H1 (cell line): ENCODE measurements at places on chromosomes 7 and 10. TPM values are rescaled to one million over a fixed set of nuclear protein-coding genes. Genes with fewer than 3 reads are reported as not detected.

The TFEC gene
- polyA plus RNA-seq = not detected in 2 replicates

The EPO gene
- 0.42 and 0.67 TPM in 2 replicates for polyA plus RNA-seq

The FAM25C gene
- not detected in 2 replicates for polyA plus RNA-seq

The PLXDC2 gene
- polyA plus RNA-seq = 11.3 and 23.0 TPM in 2 replicates

The C10orf53 gene
- polyA plus RNA-seq = not detected in 2 replicates

The METTL27 gene
- polyA plus RNA-seq = 12.0 and 21.6 TPM in 2 replicates

The CCDC3 gene
- 3.2 and 3.4 TPM in 2 replicates for polyA plus RNA-seq

The BEND7 gene
- polyA plus RNA-seq = 1.8 and 1.9 TPM in 2 replicates

The LCOR gene
- 3.0 and 4.7 TPM in 2 replicates for polyA plus RNA-seq

The HOXA1 gene
- not detected in 2 replicates for polyA plus RNA-seq

The CHAT gene
- polyA plus RNA-seq = not detected in 2 replicates

The CCNJ gene
- polyA plus RNA-seq = 19.5 and 31.4 TPM in 2 replicates

The ACTL6B gene
- polyA plus RNA-seq = 4.5 and 4.6 TPM in 2 replicates

The PLCE1 gene
- 0.05 and 0.06 TPM in 2 replicates for polyA plus RNA-seq

The ANLN gene
- polyA plus RNA-seq = 14.8 and 18.5 TPM in 2 replicates

The C10orf105 gene
- 0.71 and 1.4 TPM in 2 replicates for polyA plus RNA-seq

The GPR37 gene
- polyA plus RNA-seq = 1.5 and 3.1 TPM in 2 replicates

The OPN4 gene
- polyA plus RNA-seq = not detected in 2 replicates

The GCK gene
- 2.4 and 4.3 TPM in 2 replicates for polyA plus RNA-seq

The NEUROD6 gene
- not detected in 2 replicates for polyA plus RNA-seq

The TET1 gene
- polyA plus RNA-seq = 10.3 and 15.2 TPM in 2 replicates

The CREB5 gene
- polyA plus RNA-seq = 2.4 and 4.4 TPM in 2 replicates

The RBP4 gene
- polyA plus RNA-seq = 0.42 and 0.55 TPM in 2 replicates

The WDFY4 gene
- polyA plus RNA-seq = not detected in 2 replicates

The FAM221A gene
- polyA plus RNA-seq = 22.0 and 39.0 TPM in 2 replicates

The MYL10 gene
- polyA plus RNA-seq = 0.18 and 0.20 TPM in 2 replicates

The NUB1 gene
- 20.5 and 22.1 TPM in 2 replicates for polyA plus RNA-seq

The DEPP1 gene
- 4.5 and 5.3 TPM in 2 replicates for polyA plus RNA-seq

The PRPS1L1 gene
- not detected in 2 replicates for polyA plus RNA-seq

The DCLRE1A gene
- 4.6 and 8.1 TPM in 2 replicates for polyA plus RNA-seq

The OR2A42 gene
- polyA plus RNA-seq = 0.09 TPM in 1 of 2 replicates, not detected in the other

The CFAP43 gene
- 0.27 and 0.35 TPM in 2 replicates for polyA plus RNA-seq

The ABCB4 gene
- 0.38 and 0.54 TPM in 2 replicates for polyA plus RNA-seq

The CTNNA3 gene
- 1.3 TPM in 2 replicates for polyA plus RNA-seq

The SEMA3C gene
- polyA plus RNA-seq = 0.15 and 0.24 TPM in 2 replicates

The DRGX gene
- polyA plus RNA-seq = not detected in 2 replicates

The PRKCQ gene
- polyA plus RNA-seq = 6.8 and 9.1 TPM in 2 replicates

The PRKG1 gene
- 4.2 and 5.0 TPM in 2 replicates for polyA plus RNA-seq

The PTN gene
- polyA plus RNA-seq = 13.3 and 23.1 TPM in 2 replicates

The ZSCAN25 gene
- 10.1 and 12.1 TPM in 2 replicates for polyA plus RNA-seq

The CTAGE4 gene
- 1.7 and 2.9 TPM in 2 replicates for polyA plus RNA-seq

The SPDYE11 gene
- polyA plus RNA-seq = not detected in 2 replicates

The AKR1E2 gene
- 2.1 and 2.6 TPM in 2 replicates for polyA plus RNA-seq

The ANK3 gene
- 12.8 and 18.1 TPM in 2 replicates for polyA plus RNA-seq

The TRIL gene
- 3.9 and 4.9 TPM in 2 replicates for polyA plus RNA-seq

The ZNF736 gene
- polyA plus RNA-seq = not detected in 2 replicates

The BICC1 gene
- 0.20 and 0.31 TPM in 2 replicates for polyA plus RNA-seq

The ZNF277 gene
- polyA plus RNA-seq = 2.7 and 5.1 TPM in 2 replicates

The CYP3A7 gene
- not detected in 2 replicates for polyA plus RNA-seq

The EIF5AL1 gene
- polyA plus RNA-seq = 2.0 and 2.2 TPM in 2 replicates

The NCF1 gene
- polyA plus RNA-seq = 0.73 and 0.99 TPM in 2 replicates

The RARRES2 gene
- 441 and 483 TPM in 2 replicates for polyA plus RNA-seq

The ABLIM1 gene
- polyA plus RNA-seq = 51.7 and 62.6 TPM in 2 replicates

The TAC1 gene
- 1.7 and 2.2 TPM in 2 replicates for polyA plus RNA-seq

The C7orf57 gene
- 0.08 and 0.25 TPM in 2 replicates for polyA plus RNA-seq

The MYPN gene
- not detected in 2 replicates for polyA plus RNA-seq

The ALOX5 gene
- 3.8 and 7.7 TPM in 2 replicates for polyA plus RNA-seq
